ENCODE measurements at places on chromosomes 3 and 15.

DNA sequence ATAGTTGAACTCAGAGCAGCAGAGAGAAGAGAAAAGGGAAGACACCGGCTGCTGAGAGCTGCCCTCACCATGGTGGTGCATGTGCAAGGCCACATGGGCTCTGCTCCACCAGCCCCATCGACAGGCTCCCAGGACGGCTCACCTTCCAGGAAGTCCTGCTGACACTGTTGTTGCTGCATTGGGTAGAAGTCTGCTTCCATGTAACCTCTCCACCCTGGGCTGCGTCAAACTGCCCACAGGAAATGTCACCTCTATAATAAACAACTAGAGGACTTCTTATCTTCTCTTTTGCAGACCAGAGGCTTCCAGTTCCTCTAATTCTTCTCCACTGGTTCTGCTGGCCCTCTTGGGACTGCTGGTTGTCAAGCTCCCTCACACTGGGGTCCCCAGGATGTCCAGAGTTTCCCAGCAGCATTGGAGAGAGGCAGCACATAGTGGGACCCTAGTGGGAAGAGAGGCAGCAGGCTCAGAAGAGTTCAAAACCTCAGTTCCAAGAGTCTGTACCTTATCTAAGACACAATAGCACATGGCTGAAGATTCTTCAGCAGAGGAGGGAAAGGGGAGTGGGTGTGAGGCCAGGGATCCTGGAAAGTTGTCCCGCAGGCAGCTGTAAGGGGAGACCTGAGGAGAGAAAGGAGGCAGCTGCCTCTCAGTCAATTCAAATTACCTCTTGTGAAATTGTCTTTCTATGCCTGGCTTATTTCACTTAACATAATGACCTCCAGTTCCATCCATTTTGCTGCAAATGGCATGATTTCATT, 5.8 kb upstream of the CCR3 start:
- no peak for DNase-seq

- DNase-seq: no peak
These were observed 71.6 kb upstream of the RPL35A start for GRCh38 chr3:197878427-197878826.

DNA sequence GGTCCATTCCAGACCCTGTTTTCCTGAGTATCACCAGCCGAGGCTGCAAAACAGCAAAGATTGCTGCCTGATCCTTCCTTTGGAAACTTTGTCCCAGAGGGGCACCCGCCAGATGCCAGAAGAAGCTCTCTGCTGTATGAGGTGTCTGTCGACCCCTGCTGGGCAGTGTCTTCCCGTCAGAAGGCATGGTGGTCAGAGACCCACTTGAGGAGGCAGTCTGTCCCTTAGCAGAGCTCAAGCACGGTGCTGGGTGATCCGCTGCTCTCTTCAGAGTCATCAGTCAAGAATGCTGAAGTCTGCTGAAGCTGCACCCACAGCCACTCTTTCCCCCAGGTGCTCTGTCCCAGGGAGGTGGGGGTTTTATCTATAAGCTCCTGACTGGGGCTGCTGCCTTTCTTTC, 1121.2 kb downstream of the NSUN3 start:
- DNase-seq: peak; percentile 6

DNA sequence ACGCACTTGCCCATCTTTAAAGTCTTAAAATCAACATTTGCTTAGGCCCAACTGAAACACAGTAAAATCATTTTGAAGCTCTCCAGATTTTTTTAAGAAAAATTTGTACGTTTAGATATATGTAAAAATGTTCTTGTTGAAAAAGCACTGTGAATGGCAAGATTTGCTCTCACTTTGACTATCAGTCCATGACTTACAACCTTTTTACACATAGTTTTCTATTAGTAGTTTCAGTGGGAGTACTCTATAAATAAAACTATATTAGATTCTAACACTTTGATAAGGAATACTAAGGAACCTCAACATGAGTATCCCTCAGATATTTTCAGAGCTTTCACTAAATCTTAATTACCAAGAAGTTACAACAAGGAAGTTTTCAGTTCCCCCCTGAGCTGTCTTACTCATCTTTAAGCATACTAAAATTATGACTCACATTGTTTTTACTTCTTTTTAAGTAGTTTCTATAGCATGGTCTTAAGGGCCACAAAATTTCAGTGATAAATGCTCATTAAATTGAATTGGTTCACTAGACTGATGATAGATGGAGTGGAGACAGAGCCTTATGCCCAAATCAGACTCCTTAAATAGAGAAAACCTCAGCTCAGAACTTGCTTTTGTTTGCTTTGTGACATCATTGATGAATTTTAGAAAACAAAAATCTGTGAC, 31.6 kb upstream of the RAP2B start:
- DNase-seq: no peak

GRCh38 chr3:39096775-39097174, 10.7 kb downstream of the GORASP1 start:
- DNase-seq: no peak

Data from WERI-Rb-1 (cell line).